ENCODE measurements at places on chromosomes 2 and 18.
A peak's percentile ranks its signal among the peaks of the same experiment; 100 is the strongest.

- no peak for DNase-seq
Measured at GRCh38 chr2:38174131-38174530, 98.2 kb upstream of the CYP1B1 start.

GRCh38 chr2:218444692-218445357, 25.9 kb downstream of the VIL1 start:
- no peak for DNase-seq

DNA sequence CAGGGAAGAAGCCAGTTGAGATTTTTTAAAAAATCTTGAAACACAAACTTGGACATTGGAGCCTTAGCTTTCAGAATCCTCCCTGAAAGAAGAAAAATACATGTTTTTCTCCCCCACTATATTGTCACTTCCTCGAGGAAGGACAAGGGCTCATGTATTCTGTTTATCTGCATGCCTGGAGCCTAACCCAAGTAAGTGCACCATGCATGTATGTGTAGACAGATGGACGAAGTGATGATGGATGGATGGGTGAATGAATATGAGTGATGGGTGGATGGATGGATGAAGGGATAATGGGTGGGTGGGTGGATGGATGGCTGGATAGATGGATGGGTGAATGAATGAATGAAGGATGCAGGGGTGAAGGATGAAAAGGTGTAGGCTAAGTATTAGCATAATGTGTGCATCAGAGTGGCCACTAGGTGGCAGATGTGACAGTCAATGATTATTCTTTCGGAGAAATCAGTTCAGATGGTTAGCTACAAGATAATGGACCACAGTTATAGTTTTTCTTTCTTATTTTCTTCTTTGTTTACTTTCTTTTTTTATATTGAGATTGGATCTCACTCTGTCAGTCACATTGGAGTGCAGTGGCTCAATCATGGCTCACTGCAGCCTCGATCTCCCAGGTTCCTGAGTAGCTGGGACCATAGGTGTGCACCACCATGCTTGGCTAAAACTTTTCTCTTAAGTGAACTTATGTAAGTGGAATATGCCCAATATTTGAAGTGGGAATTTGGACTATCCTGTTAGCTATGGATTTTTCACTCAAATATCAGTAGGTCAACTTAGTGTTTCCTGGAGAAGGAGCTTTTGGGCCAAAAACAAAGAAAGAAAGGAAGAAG, 18.5 kb upstream of the CCDC93 start:
- no peak for DNase-seq

GRCh38 chr2:75113231-75113869, 86.0 kb downstream of the TACR1 start:
- no peak for DNase-seq

- no peak for DNase-seq
Measured at GRCh38 chr2:64153811-64154210, 9.6 kb upstream of the PELI1 start.

DNA sequence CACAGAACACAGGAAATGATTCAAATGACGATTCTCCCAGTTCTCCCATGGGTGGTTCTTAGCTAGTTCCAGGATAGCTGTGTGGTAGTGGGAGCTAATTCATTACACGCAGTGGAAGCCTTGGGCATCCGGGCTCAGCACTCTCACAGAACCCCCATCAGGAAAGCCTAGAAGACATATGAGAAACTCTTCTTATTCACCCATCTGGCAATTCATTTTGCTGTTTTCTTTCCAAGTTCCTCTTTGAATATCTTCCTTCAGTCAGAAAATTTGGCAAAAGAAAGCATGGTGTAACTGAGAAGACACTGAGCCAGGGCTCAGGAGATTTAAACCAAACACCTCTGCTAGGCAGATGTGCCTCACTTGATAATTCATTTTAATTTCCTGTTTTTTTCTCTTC, 85.2 kb upstream of the FN1 start:
- peak; percentile 67 for DNase-seq

DNA sequence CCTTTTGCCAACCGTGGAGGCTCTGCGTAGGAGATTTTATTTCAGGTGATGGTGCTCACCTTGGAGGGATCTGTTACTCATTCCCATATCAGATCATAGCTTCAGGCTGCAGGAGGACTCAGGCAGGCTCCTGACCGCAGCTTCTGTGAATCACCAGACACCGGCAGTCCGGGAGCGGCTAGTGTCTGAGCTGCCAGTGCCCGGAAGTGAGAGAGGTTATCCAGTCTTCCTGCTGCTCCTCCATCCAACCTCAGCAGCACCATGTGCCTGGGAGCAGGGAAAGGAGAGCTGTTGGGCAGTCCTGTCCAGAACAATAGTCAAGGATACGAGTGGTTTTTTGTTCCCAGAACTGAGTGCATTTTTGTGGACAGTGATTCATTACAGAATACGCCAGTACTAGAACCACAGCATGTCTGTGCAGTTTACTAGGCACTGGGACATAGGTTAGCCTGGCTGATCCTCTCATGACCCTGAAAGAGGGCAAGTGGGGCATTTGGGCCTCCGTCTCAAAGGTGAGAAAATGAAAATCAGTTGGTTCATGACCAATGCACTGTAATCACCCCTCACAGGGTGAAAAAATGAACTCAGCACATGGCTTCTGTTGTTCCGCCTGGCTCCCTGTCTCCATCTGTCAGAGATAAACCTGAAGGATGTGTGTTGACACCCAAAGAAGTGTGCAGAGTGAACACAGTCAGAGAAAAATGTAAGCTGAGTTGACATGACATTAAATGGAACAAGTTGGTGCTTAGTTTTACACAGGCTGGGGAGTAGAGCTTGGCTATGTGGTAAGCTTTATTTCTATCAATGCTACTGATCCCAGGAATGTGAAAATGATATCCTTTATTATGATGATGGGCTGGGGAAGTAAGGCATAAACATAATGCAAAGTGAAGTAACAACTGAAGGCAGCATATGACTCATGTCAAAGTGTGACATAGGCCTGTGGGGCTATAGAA, 12.2 kb downstream of the FHOD3 start:
- DNase-seq, result peak; percentile 100

- DNase-seq, result no peak
Measured at GRCh38 chr2:183021613-183022012, 16.6 kb downstream of the NCKAP1 start.

DNA sequence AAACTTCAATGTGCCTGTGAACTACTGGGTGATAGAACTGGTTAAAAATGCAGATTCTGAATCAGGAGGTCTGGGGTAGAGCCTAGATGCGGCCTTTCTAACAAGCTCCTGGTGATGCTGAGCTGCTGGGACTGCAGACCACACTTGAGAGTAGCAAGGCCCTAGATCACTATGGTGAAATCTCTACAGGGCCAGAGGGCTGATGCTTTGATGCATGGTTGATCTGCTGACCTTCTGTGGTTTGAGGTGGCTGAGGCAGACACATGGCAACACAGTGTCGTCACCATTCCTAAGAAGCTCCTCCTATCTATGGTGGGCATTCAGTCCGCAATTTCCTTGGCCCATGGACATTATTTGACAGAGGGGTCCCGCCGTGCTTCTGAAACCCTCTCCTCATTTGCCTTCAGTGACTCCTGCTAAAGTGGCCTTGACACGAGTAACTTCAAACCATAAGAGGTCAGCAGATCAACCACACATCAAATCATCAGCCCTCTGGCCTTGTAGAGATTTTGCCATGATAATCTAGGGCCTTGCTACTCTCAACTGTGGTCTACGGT, 19.8 kb downstream of the CCDC68 start:
- no peak for DNase-seq

GRCh38 chr2:231361701-231362554, 33.6 kb upstream of the B3GNT7 start:
- DNase-seq, result no peak

GRCh38 chr2:240918258-240919091, 12.3 kb downstream of the CROCC2 start:
- DNase-seq, result no peak

GRCh38 chr18:35073186-35074105, 32.2 kb downstream of the MAPRE2 start:
- no peak for DNase-seq

- DNase-seq, result no peak
Measured at GRCh38 chr2:210086930-210087329, 84.3 kb downstream of the KANSL1L start.

- DNase-seq, result peak; percentile 35
Measured at GRCh38 chr2:236568068-236568921, 1.3 kb upstream of the ACKR3 start.

GRCh38 chr2:125424266-125424785, 1231.6 kb upstream of the GYPC start:
- no peak for DNase-seq

GRCh38 chr2:78984386-78984785, 41.1 kb upstream of the REG3G start:
- no peak for DNase-seq

DNA sequence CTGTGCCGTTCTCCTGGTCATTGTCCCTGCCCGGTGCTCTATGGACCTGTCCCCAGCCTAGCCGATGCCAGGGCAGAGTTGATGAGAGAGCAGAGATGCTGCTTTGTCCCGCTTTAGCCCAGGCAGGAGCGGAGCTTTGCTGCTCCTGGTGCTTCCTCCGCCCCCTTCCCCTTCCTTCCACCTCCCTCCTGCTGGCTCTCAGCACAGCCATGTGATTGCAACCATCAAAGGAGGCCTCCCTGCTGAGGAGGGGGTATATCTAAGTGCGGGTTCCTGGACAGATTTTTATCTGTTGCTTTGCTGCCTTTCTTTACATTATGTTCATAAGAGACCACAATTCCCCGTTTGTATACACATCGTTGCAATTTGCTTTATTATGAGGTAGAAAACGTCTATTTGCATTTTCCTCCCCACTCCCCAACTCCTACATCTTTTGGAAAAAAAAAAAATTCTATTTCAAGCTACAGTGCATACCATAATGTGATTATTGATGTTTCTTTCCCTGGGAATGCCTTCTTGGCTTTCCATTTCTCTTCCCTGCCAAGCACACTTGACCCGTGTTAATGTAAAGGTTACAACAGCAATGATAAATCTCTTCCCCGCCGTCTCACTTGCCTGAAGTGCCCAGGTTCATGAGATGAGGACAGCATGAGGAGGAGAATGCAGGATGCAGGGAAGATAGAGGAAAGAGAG, 25.4 kb downstream of the ALPK2 start:
- peak; percentile 72 for DNase-seq

DNA sequence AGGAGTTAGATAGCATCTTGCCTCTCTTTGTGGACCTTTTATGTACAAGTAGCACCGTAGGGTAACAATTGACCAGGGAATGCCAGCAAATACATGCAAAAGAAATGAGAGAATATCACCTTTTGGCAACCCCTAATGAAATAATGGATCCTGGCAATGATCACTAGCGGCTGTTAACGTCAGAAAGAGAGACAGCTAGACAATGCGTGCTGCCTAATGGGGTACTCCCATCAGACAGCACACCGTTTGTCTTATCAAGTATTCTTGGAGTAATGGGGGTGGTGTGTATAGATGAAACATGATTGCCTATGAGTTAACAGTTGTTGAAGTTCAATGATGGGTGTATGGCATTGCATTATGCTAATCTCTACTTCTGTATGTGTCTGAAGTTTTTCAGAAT, 1.6 kb downstream of the ELAC1 start:
- DNase-seq, result no peak

DNA sequence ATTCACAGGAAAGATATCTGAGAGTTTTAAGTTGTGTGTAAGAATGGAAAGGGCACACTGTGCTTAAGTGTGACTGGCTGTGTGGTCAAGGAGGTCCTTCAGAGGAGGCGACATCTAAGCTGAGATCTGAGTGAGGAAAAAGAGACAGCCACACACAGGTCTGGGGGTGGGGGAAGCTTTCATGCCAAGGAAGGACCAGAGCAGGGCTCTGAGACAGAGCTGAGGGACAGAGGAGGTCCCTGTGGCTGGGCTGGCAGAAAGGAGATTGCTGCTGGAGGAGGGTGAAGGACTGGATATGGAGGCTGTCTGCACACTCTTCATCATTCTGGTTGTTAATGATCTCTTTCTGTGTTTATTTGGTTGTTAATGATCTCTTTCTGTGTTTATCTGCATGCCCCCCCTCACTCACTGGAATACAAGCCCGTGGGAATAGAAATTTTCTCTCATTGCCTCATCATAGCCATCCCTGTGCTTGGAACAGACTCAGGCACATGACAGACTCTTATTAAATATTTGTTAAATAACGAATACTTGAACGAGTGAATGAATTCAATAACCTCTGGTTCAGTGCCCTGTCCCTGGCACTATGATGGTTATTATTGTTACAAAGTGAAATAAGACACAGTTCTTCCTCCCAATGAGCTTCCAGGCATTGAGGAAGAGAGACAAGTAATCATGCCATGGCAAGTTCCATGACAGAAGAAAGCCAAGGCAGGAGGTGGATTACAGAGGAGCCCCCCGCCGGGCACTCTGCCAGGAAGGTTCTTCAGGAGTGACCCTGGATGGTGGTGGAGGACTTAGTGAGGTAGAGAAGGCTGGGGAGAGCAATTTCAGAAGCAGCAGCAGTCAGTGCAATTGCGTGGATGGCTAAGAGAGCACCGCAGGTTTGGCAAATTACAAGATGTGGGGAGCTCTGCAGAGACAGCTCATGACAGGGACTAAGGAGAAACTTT, 399.4 kb upstream of the HS6ST1 start:
- no peak for DNase-seq

DNA sequence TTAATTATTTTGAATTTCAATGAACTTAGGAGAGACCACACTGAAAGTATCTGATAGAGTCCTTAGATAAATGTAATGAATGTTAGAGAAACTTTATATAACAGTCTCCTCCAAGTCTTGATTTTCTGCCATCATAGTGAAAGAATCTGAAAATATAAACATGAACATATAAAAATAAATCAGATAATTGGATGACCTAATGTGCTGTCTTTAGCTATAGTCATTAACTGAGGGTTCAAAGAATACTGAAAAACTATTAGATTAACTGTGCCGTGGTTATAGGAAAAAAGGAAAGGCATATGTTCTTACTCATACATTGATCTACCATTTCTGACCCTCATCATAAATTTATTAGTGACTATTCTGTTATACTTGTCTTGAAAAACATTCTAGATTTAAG, 47.0 kb upstream of the SPAG16 start:
- DNase-seq, result no peak

DNA sequence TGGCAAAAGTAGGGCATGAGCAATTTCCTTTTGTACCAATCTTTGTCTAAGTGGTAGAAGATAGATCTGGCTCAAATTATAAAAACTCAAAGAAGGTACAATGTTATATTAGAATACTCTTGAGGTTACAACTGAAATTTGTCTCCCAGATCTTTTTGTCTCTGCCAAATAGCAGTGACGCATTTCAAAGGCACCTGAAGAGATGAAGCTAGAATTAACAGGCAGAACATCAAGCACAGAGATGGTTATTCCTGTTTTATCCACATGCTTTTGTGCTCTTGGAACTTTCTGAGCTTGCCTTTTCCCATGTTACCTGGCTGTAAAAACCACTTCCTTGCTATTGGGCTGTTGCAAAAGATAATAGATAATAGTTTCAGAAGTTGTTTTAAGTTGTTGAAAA, 74.3 kb downstream of the GREB1L start:
- no peak for DNase-seq

- no peak for DNase-seq
Measured at GRCh38 chr2:147442816-147443215, 402.0 kb upstream of the ACVR2A start.

- DNase-seq, result no peak
Measured at GRCh38 chr2:190891889-190892288, 11.3 kb downstream of the GLS start.

- DNase-seq, result no peak
Measured at GRCh38 chr18:23737578-23737977, 48.3 kb downstream of the LAMA3 start.

Data from fibroblast of skin of abdomen (primary cell).